Right forelimb (tissue), 1 donor: ENCODE measurements at places on chromosomes 1 and 21.

GRCh38 chr1:43554444-43554992 lies 23.8 kb downstream of the PTPRF start:
- DNase-seq: no peak

DNA sequence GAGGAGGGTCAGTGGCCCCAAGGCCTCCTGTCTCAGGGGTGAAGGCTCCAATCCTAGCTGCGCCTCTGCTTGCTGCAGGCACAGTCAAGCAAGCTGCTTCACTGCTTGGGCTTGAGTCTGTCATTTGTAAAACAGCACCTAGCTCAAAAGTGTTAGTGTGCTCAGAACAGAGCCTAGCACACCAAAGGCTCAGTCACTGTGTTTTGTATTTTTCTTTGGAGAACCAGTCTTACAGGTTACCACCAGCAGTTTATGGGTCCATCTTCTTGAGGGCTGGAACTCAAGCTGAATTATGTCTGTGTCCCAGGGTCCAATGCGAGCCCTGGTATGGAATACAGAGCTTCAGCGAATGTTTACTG lies 113.6 kb downstream of the DMRTB1 start:
- no peak for DNase-seq

DNA sequence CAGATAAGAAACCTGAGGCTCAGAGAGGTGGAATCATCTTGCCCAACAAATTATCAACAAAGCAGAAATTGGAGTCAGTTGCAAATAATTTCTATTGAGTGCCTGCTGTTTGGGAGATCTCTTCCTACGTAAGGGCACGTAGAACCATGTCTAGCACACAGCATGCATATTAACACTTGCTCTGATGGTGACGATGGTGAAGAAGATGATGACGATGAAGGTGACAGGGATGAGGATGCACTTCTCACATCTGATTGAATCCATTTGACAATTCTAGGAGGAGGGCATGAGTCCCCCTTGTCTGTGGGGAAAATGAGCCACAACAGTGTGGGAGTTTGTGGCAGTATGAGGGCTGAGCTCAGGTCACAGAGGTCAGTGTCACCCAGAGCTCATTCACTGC lies 183.6 kb downstream of the HIVEP3 start:
- no peak for DNase-seq

DNA sequence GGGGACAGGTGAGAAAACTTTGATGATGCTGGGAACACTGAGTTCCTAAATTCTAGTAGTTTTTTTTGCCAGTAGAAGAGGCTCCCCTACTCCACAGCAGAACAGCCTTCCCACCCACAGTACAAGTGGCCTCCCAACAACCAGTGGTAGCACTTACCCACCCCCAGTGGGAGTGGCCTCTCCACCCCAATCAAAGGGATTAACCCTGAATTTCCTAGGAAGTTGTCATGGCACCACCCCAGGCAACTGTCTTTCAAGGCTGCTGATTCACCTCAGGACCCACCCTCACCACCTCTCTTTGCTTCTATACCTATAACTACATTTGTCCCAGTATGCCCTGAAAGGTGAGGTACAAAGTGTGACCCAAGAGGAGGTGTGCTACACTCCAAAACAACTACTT lies 81.4 kb upstream of the PRDX6 start:
- no peak for DNase-seq

GRCh38 chr1:243496187-243496646 lies 240.4 kb downstream of the SDCCAG8 start:
- DNase-seq: no peak

- no peak for DNase-seq
These were observed 173.5 kb downstream of the DISC1 start for GRCh38 chr1:231800108-231800507.

DNA sequence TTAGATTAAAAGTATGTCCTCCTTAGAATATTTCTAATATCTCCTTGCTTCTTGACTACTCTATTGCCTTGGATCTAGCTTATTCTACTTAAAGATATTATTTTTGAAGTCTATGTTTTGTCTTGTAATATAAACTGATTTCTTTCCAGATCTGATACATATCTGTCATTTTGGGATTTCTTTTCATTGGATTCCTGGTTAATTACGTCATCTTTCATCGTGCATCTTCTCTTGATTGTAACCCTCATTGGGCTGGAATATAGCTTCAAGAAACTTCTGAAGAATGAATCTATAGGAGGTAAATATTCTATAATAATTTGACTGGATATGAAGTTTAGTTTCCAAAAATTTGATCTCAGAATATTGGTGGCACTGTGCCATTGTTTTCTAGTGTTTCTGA lies 12.1 kb downstream of the NTMT2 start:
- no peak for DNase-seq

DNA sequence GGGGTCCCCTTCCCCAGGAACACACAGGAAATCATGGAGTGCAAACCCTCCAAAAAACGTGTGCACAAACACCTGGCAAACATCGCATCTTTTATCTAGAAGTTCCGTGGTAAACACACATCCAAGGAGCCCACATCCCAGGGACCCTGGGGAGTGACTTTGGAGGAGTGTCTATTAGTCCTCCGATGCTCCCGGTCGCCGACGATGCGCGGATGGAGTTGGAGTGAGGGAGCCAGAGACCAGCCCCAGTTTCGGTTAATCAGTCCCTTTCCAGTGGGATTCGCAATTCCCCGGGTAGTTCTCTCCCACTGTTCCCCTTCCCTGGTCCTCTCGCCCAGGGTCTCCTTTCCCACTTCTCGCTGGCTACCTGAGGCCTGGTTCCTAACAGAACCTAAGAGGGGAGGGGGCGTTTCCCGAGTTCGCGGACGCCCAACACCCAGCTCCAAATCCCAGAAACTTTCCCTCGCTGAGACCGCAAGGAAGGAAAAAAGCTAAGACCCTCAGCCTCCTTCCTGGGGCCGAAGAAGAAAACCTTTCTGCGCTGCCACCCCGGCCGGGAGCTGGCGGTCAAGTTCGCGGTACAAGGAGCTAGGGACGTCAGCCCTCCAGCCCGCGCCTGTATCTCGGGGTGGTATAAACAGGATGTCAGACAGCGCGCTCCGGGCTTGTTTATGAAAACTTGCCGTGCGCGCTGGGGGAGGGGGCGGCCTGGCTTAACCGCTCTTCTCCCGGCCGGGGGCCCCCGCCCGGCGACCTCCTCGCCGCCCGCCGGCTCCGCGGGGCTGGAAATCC lies 787 bp downstream of the JAK1 start:
- peak; percentile 79 for DNase-seq

- DNase-seq: no peak
These were observed 37.9 kb upstream of the PTPRF start for GRCh38 chr1:43492826-43493225.

GRCh38 chr1:149979245-149979971 lies 31.1 kb downstream of the OTUD7B start:
- no peak for DNase-seq

GRCh38 chr1:43388613-43389012 lies 987 bp downstream of the MED8 start:
- DNase-seq: no peak

DNA sequence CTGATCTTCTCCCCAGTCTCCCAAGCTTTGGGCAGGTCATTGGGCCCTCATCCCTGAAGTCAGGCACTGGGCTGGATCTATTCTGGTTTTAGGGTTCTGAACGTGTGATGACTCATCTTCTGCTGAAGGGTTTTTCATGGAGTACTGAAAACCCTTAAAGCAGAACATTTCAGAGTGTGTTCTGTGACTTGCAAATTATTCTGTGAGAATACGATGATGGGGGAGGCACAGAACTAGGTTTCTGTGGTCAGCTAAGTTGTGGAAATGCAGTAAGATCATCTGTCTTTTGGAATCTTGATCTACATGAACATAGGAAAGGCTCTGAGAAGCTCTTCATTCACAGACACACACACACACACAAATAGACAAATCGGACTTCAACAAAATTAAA lies 46.2 kb downstream of the NAV1 start:
- no peak for DNase-seq

DNA sequence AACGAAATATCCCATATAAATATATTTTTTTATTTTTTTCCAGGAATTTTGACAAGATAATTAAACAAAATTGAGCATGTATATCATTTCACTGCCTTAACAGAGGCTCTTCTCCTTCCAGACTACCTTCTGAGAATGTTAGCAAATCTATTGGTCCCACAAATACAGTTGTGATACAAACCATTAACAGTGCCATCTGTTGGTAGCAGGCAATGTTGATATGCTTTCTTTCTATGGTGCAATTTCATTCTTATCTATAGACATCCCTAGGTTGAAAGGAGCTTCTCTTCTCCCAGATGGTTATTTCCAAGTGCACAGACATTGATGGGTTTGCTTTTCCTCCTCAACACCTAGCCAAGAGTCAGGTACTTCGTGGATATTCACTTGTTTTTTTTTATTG lies 303.6 kb downstream of the USH2A start:
- DNase-seq: no peak

DNA sequence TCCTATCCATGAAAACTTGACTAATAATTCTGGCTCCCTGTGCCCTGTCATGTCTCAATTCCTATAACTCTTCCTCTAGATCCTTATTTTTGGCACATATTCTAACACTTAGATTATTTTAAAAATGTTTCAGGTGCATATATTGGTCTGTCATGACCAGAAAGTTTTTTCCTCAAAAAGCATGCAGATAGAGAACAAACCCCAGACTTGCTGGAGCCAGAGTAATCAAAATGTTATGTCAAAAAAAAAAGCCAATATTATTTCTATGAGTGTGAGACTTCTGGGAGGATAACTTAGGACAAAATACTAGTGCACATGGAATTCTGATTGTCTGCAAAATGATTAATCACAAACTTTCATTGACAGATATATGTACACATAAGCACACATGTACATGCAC lies 135.1 kb upstream of the MROH9 start:
- DNase-seq: no peak

DNA sequence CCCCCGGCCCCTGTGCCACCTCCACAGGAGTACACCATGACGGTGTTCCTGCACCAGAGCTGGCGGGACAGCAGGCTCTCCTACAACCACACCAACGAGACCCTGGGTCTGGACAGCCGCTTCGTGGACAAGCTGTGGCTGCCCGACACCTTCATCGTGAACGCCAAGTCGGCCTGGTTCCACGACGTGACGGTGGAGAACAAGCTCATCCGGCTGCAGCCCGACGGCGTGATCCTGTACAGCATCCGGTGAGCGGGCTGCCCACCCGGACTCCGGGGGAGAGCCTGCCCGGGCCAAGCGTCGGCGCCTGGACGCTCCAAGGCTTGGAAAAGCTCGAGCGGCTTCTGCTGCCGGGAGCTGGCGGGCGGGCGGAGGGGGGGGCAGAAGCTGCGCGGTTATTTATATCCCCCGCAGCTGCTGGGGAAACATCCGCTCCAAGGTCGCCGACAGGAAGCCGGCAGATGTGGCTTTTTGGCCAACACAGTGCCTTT lies 6.4 kb downstream of the GABRD start:
- peak; percentile 63 for DNase-seq

- no peak for DNase-seq
These were observed 4.0 kb downstream of the SHISAL2A start for GRCh38 chr1:52636721-52637695.

- DNase-seq: no peak
These were observed 28.8 kb upstream of the PPP2R5A start for GRCh38 chr1:212256369-212256768.

GRCh38 chr1:167563579-167564246 lies 10.2 kb upstream of the CREG1 start:
- no peak for DNase-seq

GRCh38 chr1:207938016-207938415 lies 27.1 kb upstream of the CD34 start:
- DNase-seq: no peak

- DNase-seq: peak; percentile 86
These were observed 17.7 kb downstream of the NFYC start for GRCh38 chr1:40709100-40709801.

DNA sequence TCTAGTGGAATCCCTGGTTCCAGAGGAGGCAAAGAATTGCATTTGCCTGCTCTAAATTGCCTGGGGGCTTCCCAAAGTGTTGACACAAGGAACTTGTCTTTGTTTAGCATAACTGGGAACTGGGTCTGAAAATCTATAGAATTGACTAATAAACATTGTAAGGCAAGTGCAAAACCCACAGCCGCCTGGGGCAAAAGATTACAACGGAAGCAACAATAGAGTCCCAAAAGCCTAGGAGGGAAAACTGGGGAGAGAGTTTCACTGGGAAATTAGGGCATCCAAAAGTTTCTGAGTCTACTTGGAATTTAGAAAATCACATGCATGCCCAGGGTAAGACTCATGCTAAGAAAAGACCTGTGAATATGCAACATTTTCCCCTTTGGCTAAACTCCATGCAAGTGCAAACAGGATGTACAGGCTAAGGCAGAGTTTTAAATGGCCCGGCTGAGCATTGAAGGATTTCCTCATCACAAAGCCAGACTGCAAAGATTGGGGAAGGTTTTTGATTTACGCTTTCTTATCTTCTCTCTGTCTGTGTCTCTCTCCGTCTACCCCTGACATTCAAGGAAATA lies 725.3 kb upstream of the NCAM2 start:
- no peak for DNase-seq

DNA sequence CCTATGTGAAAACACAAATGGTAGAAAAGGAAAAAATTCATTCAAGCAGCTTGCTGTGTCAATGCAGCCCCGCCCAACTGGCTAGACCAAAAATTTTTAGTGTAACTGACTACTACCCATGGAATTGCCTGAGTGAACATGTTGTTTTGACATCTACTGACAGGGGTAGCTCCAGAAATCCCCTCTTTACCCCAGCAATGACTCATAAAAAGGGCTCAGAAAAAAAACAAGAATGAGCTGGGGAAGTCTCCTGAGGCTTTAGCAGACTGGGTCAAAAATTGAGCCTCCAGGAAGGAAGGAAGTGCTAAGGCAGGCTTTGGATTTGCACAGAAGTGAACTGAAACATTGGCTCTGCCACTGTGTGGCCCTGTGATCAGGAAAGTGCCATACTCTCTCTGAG lies 24.4 kb upstream of the FGGY start:
- no peak for DNase-seq

DNA sequence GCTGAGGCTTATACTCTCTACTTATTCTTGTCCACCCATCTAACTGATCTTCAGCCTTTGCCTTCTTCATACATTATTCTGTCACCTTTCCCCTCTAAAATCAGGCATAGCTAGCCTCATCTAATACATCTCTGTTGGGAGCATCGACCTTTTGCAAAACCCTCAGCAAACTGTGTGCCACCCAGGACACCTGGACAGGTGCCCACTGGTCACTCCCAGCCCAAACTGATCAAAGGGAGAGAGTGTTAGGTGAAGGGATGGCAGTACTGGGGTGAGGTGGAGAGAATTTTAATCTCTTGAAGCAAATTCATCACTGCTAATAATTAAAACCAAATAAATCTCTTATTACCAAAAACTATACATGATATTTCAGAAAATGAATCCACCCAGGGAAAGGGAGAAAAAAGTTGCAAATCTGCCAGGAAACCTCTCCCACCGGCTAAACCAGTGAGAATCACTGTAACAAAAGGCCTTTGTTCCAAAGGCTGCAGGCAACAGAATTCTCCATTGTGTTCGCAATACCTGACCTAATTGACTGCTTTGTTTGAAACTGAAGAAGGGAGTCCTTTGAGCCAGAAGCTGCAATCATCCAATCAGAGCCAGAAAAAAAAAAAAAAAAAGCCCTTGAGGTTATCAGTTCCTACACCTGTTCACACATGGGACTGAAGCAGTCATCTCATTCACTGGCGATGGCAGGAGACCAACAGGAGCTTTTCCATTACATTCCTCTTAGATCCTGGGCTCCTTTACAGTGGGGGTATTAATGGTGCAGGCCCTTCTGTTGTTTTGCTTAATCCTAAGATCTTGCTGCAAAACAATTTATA lies 172.6 kb downstream of the APP start:
- no peak for DNase-seq
